ENCODE measurements at places on chromosomes 1 and 21. TPM values are rescaled to one million over a fixed set of nuclear protein-coding genes. Genes with fewer than 3 reads are reported as not detected.

LRRC7 gene
- not detected for polyA plus RNA-seq

CDC7 gene
- 3.3 TPM for polyA plus RNA-seq

MX2 gene
- 0.82 TPM for polyA plus RNA-seq

LRRC41 gene
- polyA plus RNA-seq, result 80.2 TPM

FMO2 gene
- 2.0 TPM for polyA plus RNA-seq

CTSS gene
- polyA plus RNA-seq, result 7.1 TPM

LCE1B gene
- polyA plus RNA-seq, result not detected

FCRL4 gene
- polyA plus RNA-seq, result not detected

CRYZL1 gene
- polyA plus RNA-seq, result 43.9 TPM
